ENCODE measurements at places on chromosomes 5 and 9. TPM values are rescaled to one million over a fixed set of nuclear protein-coding genes. Genes with fewer than 3 reads are reported as not detected.

- no peak for DNase-seq
Measured at GRCh38 chr9:31623511-31623910, 760.9 kb upstream of the ACO1 start.

GRCh38 chr9:19631181-19631580 lies 157.7 kb downstream of the SLC24A2 start:
- no peak for DNase-seq

- DNase-seq = no peak
Measured at GRCh38 chr5:122738088-122738487, 36.8 kb upstream of the SNX2 start.

HK3 gene
- polyA plus RNA-seq = 0.72 TPM

All from right renal cortex interstitium (tissue), 3 donors.